Renal cortex interstitium (tissue), 15 donors: ENCODE measurements at places on chromosomes 1 and 21.
A peak's percentile ranks its signal among the peaks of the same experiment; 100 is the strongest.

GRCh38 chr21:30146558-30147282, 19.9 kb downstream of the CLDN17 start:
- DNase-seq = no peak

- no peak for DNase-seq
Measured at GRCh38 chr1:156096640-156097391, 14.6 kb upstream of the MEX3A start.

GRCh38 chr1:1099506-1100183, 16.2 kb downstream of the C1orf159 start:
- no peak for DNase-seq

GRCh38 chr1:24173638-24174575, 13.2 kb downstream of the IFNLR1 start:
- DNase-seq = no peak

DNA sequence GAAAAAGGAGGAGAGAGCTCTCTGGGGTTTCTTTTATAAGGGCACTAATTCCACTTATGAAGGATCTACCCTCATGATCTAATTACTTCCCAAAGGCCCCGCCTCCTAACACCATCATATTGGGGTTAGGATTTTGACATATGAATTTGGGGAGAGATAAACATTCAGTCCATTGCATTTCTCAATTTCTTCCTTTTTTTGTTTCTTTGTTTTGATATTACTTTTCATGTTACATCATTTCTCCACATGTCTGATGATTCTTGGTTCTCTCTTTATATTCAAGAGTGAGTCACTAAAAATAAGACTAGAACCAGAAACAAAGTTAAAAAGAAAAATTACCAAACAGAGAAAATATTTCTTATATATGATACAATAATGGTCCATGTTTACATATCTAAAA, 63.2 kb upstream of the DUSP10 start:
- no peak for DNase-seq

GRCh38 chr1:38512789-38513188, 346.8 kb downstream of the RRAGC start:
- no peak for DNase-seq

GRCh38 chr1:235013512-235013911, 115.1 kb downstream of the TOMM20 start:
- no peak for DNase-seq

- no peak for DNase-seq
Measured at GRCh38 chr1:36864823-36865601, 169.3 kb downstream of the GRIK3 start.

GRCh38 chr1:102191723-102192122, 195.0 kb upstream of the OLFM3 start:
- DNase-seq = peak; percentile 37

GRCh38 chr1:228353601-228354371, 52.8 kb downstream of the TRIM11 start:
- DNase-seq = no peak

- no peak for DNase-seq
Measured at GRCh38 chr21:28928578-28929420, 63.9 kb downstream of the LTN1 start.

DNA sequence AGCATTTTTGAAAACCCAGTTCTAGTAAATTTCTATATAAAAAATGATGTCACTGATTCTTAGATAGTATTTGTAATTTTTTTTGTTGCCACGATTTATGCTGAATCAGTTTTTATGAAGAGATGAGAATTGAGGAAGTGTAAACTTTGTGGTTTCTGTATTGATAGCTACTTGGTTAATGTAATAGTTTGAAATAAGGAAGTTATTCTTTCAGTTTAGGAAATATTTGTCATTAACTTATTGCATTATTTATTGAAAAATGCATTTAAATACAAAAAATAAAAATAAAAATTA, 97.8 kb downstream of the ZFYVE9 start:
- DNase-seq = no peak

- DNase-seq = no peak
Measured at GRCh38 chr21:32304998-32305397, 6.3 kb downstream of the MRAP start.

- peak; percentile 70 for DNase-seq
Measured at GRCh38 chr1:203692565-203693470, 66.2 kb downstream of the ATP2B4 start.

GRCh38 chr1:164064501-164064900, 494.5 kb upstream of the PBX1 start:
- DNase-seq = no peak

GRCh38 chr1:115363171-115363570, 25.1 kb upstream of the NGF start:
- DNase-seq = no peak

- DNase-seq = no peak
Measured at GRCh38 chr1:231507476-231508355, 20.8 kb upstream of the TSNAX start.

GRCh38 chr1:41174170-41174569, 67.9 kb downstream of the SCMH1 start:
- no peak for DNase-seq

DNA sequence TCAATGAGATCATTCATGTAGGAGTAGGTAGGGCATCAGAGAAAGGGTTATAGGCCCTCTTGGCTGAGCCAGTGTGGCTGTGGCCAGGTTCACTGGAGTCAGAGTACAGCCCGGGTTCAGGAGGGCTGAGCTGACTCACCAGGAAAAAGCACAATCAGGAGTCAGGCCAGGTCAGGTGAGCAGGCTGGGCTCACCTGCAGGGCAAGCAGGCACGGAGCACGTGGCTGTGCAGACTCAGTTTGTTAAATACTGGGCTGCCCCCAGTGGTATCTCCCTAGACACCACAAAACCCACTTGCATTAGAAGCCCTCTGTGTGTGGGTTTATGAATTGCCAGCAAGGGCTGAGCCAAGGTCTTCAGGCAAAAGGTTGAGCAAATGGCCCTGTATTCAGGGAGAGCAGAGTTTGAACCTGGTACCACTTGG, 122.1 kb upstream of the SERBP1 start:
- no peak for DNase-seq

DNA sequence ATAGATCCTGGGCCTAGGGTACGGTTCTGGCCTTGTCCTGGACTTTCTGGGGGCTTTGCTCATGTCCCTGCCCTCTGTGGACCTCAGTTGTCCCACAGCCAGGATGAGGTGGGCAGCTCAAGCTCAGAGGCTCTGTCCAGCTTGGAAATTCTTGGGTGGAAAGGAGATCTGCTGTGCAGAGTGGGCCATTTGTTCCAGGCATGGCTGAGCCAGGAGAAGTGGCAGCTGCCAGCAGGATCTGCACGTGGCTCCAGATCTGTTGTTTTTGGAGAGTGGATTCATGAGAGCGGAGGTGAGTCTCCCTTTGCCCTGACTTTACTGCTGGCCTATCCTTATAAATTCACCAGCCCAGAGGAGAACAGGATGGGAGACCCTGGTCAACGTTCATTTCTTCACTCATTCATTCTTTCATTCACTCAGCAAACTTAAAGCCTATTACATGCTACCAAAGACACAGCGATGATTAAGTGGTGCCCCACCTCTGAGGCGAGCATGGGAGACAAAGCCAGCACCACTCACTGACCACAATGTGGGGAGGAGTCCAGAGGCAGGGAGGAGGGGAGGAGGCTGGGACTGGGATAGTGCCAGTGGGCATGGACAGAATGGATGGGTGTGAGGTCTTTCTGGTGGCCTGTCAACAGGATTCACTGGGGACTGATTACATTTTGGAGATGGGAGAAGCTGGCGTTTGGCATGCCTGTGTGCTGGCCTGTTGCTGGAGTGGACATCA, 205.1 kb downstream of the TRABD2B start:
- no peak for DNase-seq

DNA sequence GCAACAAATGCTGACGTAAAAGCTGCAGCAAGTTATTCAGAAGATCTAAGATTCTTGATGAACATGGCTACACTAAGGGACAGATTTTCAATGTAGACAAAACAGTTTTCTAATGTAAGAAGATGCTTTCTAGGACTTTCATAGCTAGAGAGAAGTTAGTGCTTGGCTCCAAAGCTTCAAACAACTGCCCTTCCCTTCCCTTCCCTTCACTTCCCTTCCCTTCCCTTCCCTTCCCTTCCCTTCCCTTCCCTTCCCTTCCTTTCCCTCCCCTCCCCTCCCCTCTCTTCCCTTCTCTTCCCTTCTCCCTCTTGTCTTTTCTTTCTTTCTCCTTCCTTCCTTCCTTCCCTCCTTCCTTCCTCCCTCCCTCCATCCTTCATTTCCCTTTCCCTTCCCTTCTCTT, 365.3 kb upstream of the ADGRL4 start:
- no peak for DNase-seq

DNA sequence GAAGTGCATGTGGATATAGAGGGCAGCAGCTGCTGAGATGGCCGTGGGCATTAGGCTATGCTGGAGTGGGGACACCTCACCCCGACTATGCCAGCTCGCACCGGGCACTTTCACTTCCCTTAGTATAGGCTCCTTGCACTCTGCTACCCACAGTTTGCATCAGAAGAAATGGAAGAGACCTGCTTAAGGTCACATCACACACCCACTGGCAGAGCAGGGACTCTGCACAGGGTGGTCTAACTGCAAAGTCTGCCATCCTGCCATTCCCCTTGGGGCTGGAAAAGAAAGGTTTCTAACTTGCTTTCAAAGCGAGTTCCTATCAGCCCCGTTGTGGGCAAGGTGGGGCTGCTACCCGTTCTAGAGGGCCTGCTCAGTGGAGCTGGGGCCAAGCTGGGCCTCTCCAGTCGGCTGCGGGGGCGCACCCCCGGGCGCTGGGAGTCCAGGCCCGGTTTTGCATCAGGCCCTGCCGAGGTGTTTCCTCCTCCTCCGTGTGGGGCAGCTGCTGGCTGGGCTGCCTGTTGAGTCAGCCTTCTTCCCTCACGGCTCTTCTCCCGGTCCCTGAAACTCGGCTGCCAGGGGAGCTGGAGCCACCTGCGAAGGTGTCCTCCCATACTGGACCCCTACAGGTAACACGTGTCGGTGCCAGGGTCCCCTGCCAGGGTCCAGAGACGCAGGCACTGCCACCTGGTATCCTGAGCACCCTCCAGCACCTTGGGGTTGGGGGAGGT, at the start of gene SYTL1:
Gene SYTL1 (plus strand): TSS at position 498 of the 728 bp plus-strand sequence. CDS start 3,313 bp downstream, outside the sequence.
- DNase-seq = no peak

DNA sequence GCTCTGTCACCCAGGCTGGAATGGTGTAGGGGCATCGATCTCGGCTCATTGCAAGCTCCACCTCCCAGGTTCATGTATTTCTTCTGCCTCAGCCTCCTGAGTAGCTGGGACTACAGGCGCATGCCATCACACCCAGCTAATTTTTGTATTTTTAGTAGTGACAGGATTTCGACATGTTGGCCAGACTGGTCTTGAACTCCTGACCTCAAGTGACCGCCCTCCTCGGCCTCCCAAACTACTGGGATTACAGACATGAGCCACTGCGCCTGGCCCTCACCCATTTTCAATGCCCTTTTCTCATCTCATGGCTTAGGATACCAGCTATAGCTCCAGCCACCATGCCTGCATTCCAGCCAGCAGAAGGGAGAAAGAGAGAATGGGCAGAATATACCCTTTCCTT, 12.9 kb upstream of the SOX13 start:
- DNase-seq = no peak

DNA sequence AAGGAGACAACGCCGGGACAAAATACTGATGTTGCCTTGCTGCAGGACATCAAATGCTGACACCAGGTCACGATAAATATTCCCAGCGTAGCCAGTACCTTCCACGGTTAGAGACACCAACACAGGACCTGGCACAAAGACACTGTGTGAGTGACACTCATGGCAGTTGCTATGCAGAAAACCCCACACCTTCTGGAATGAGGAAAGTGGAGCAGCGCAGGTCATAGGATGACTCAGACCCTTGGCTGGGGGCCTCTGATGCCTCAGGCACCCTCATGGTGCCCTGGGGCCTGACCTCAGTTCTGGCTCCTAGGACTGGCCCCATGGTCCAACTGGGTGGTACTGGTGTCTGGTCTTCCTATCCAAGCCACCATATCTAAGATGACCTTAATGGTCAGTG, 7.0 kb downstream of the DCST2 start:
- DNase-seq = no peak

GRCh38 chr1:59006289-59006658, 222.4 kb upstream of the JUN start:
- no peak for DNase-seq
